ENCODE measurements at places on chromosomes 2 and 18.

DNA sequence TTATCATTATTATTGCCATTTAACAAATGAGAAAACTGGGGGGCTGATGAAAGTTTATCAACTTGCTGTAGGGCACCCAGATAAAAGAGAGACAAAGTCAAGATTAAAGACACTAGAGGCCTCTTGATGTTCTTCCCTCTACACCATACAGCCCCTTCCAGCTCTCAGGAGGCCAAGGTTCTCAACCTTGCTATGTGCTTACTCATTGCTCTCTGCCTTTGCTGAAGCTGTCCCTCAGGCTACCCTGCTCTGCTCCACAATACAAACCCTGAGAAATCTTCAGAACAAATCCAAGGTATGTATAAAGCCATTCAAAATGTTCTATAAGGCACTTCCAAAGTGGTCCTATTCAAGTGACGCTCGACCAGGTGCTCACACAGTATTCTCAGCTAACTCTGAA, 329.9 kb upstream of the TNP1 start:
- DNase-seq = no peak

GRCh38 chr18:73038336-73038735, 170.5 kb upstream of the NETO1 start:
- DNase-seq = no peak

- DNase-seq = no peak
Observed at GRCh38 chr2:14930441-14930840, 297.9 kb downstream of the LRATD1 start.

DNA sequence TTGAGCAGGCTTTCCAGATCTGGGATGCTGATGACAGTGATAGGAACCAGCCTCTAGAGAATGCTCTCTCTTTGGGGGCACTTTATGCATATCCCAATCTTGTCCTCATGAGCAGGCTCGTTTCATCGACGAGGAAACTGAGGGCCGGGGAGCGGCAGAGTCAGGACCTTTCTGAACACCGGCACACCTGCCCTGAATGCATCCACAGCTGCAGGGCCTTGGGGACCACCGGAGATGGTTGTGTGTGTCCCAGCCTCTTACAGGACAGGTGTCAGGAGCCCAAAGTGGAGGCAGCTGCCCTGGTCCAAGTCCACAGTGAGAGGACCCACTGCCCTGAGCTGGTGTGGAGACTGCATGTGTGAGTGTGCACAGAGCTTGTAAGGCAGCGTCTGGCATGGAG, 47.6 kb upstream of the FAHD2A start:
- DNase-seq = no peak

- no peak for DNase-seq
Observed at GRCh38 chr18:3790703-3791102, 340.7 kb downstream of the TGIF1 start.

- DNase-seq = no peak
Observed at GRCh38 chr18:6207116-6207515, 207.6 kb downstream of the L3MBTL4 start.

- no peak for DNase-seq
Observed at GRCh38 chr2:101147971-101148370, 3.2 kb downstream of the TBC1D8 start.

GRCh38 chr2:141029428-141030078, 1101.3 kb downstream of the LRP1B start:
- no peak for DNase-seq

DNA sequence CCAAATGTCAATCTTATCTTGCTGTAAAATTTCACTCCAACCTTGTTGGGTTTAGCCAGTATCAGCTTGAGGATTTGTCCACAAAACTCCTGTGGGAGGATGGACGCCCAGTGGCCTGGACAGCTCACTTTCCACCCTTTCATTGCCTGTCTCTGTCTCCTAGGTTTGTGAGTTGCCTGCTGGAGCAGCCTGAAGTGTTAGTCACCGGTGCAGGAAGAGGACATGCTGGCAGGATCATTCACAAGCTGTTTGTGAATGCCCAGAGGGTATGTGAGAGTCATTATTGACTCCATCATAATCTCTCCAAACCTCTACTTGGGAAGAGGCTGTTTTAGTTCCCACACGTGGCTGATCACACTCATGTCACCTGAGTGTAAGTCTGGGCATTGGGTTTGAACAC, 112.3 kb downstream of the RAB3GAP1 start:
- DNase-seq = no peak

- no peak for DNase-seq
Observed at GRCh38 chr2:231514951-231515297, 15.3 kb downstream of the NMUR1 start.

- no peak for DNase-seq
Observed at GRCh38 chr18:23378302-23378686, 74.8 kb upstream of the RIOK3 start.

DNA sequence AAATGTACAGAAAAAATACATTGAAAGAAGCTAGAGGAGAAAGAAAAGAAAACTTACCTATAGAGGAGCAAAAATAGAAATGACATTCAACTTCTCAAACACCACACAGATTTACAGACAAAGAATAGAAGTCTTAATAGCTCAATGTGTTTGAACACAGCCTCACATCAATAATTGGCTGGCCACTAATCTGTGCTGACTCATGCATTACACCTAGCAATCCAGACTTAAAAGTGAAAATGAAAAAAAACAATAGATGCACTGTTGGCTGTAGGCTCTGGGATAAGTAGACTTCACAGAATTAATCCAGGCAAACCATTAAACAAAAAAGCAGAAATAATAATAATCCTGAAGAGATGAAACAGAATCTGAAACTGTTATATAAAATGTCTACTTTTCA, 961.3 kb upstream of the CELF4 start:
- DNase-seq = no peak

DNA sequence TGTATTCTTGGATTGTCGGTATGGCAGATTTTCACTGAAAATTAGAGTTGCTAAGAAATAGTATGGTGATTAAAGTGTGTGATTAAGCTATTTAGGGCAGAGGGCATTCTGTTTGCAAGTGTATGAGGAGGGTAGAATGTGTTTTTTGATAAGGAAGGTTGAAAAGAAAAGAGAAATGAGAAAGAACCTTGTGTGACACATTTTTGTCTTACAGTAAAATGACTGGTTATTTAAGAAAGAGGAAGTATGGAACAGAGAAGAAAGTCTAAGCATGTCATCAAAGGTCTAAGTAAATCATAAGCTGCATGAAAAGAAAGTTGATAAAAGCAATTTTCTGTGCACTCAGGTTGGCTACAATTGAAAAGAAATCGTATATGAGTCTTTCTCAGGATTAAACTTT, 5.2 kb upstream of the RSAD2 start:
- DNase-seq = no peak

GRCh38 chr2:147716906-147717305, 127.9 kb upstream of the ACVR2A start:
- no peak for DNase-seq

- no peak for DNase-seq
Observed at GRCh38 chr18:55863391-55863706, 275.4 kb upstream of the TCF4 start.

DNA sequence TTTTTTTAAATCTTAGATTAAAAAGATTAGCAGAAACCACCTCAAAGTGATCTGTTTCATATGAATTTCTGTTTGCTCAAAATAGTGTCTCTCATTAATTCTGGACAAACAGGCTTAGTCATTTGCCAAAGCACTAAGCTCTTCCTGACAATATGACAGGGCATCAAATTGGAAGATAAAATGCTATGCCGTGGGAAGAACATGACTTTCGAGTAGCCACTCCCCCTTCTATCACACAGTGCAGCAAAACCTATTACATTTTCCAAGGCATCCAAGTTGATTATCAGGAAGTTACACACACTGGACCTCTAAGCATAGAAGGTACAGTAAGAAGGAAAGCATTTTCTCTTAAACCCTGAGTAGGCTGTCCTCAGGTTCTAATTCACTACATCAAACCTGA, 89.5 kb downstream of the STK39 start:
- no peak for DNase-seq

- no peak for DNase-seq
Observed at GRCh38 chr2:25972049-25972823, 10.1 kb downstream of the KIF3C start.

DNA sequence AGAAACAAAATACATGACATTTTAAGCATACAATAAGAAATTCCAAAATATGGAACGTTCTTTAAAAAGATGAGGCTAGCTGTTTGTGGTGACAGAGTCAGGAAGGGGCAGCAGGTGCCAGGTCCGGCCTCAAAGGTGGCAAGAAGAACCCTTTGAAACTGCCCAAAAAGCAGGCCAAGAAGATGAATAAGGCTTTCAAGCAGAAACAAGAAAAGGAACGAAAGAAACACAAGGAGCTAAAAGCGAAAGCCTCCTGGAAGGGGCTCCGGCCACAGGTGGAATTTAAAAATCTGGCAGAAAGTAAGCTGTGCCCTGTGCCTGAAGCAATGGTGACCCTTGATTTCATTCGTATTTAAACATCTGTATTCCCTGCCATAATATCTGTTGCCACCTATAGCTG, 5.5 kb downstream of the WDR33 start:
- no peak for DNase-seq

DNA sequence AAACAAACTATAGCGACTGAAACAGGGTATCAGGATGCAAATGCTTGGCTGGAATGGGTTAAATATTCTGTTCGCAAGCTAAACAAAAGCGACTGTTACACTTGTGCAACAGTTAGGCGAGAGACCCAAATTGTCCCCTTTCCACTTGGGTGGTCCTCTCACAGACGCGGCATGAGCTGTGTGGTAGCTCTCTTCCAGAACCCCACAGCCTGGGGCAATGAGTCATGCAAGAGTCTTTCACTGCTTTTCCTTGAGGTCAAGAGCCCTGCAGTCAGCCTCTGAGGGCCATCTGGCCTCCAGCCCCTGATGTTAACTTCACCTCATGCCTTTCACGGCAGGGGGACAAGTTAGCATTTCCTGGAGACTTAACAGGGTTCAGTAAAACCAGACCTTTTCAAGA, 25.7 kb downstream of the SULT1C4 start:
- DNase-seq = no peak

DNA sequence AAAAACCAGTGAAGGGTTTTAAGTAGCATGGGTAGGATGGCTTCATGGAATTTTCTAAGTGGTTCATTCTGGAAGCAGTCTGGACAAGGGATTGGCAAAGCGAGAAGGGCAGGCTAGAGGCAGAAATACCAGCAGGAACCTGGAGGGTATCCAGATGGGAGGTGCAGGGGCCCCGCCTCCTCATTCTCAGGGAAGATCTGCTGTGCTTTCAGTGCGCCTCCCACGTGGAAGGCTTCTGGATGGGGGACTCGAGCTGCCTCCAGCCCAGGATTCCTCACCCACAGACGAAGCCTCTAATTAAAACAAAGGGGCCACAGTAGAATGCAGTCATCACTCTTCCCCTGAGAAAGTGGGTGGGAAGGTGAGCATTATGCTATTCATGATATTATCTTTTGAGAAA, 79.8 kb downstream of the VSNL1 start:
- DNase-seq = peak; percentile 92

DNA sequence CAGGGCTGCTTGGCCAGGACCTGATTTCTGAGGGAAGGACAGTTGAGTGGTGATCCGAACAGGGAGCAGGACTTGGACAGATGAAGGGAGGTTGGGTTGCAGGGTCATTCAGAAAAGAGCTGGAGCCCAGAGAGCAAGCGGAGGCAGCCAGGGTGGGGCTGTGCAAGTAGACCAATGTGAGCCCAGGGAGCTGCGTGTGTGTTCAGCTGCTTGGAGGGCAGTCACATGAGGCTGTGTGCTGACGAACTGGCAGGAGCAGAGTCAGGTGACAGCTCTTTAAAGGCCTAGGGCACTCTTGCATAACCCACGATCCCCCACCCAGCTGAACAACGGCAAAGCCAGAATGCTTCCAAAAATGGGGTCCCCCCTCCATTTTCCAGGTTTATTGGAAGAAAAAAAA, 4.6 kb upstream of the MLPH start:
- no peak for DNase-seq

- DNase-seq = no peak
Observed at GRCh38 chr2:15521641-15522181, 39.4 kb downstream of the NBAS start.

- no peak for DNase-seq
Observed at GRCh38 chr2:237752761-237753165, 45.8 kb upstream of the RBM44 start.

DNA sequence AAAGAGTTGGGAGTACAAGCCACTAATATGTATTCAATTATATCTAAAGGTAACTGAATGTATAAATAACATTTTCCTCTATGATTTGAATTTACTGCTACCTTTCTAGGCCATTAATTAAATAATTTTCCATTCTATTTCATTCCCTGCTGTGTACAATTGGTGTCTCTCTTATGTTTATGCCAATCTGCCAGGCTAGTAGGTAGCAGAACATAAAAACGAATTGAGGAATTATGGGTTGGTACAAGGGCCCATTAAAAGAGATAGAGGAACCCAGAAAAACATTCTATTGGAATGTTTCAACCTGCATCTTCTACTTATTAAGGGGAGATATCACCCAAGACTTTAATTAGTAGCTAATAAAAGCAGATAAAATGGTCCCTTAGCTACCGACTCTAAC, 32.2 kb downstream of the AKAIN1 start:
- DNase-seq = no peak

DNA sequence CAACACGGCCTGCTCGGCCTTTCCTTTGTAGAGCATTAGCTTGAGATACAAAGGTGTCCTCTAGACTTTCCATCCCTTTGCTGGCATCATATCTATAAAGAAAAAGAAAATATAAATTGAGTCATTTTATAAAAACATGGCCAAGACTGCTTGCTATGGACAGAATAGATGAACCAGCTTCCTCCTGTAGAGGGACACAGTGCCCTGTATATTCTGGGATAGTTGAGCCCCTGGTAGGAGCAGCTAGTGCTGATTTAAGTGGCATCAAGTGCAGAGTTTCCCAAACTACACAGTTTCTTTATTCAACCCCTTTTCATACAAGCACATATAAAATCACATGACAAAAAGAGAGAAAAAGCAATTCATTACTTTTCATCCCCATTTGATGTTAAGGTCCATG, 47.9 kb downstream of the GEMIN6 start:
- DNase-seq = no peak

- DNase-seq = no peak
Observed at GRCh38 chr2:144358979-144359541, 160.9 kb downstream of the ZEB2 start.

GRCh38 chr2:6828299-6828584, 37.5 kb downstream of the CMPK2 start:
- no peak for DNase-seq

- DNase-seq = peak; percentile 37
Observed at GRCh38 chr2:43131890-43132682, 94.3 kb downstream of the ZFP36L2 start.

DNA sequence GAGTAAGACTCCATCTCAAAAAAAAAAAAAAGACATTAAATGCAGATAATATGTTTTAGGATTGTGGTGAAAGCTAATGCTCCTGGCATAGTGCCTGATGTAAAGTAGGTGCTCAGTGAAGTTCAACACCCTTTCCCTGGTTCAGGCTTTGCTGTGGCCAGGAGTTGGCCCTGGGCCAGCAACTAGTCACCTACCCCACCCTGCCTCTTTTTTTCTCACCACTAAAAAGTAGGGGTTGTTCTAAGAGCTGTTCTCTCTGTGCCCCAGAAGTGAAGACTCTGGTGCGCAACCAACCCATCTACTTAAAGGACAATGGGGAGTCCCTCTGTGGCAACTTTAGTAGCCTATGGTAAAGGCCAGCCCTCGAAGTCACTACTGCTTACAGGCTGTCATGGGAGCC, 75.9 kb downstream of the DNMT3A start:
- no peak for DNase-seq
